Motor neuron (in vitro differentiated cells): ENCODE measurements at places on chromosomes 4 and X.

- ATAC-seq: peak; percentile 77
Observed at GRCh38 chr4:86934771-86935565, at the start of gene AFF1. Gene AFF1, plus strand, starts transcription at chr4:86935011. Its CDS starts 13,523 bp downstream, at chr4:86948534.

DNA sequence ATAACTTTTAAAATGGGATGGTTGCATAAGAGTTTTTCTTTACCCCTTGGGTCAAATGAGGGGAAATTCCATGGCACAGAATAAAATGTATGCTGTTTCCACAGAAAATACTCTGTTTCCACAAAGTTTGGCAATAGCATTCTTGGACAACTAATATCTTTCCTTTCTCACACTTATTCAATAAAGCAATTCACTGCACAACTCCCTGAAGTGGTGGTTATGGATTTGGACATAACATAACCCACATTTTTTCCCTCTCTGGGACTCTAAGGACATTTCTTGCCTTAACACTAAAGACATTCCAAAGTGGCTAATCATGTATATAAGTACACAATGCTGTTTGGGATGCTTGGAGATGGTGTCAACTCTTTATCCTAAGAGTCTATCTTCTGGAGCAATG, 51.7 kb upstream of the GPM6B start:
- no peak for ATAC-seq

DNA sequence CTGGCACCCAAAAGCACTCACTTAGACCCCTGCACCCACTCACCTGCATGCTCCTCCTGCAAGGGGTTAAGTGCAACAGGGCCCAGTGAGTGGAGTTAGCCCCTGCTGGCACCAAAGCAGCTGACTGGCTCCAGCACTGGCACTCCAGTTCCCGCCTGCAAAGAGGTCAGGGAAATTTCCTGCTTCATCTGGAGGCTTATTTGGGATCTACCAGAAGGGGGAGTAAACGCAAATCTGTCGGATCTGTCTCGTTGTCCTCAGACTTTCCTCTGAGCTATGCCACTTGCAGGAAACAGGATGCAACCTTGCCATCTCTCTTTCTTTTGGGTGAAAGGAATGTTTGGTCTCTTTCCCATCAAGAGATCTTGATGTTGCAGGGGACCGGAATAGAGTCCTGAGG, 435.6 kb downstream of the PCDH10 start:
- no peak for ATAC-seq

DNA sequence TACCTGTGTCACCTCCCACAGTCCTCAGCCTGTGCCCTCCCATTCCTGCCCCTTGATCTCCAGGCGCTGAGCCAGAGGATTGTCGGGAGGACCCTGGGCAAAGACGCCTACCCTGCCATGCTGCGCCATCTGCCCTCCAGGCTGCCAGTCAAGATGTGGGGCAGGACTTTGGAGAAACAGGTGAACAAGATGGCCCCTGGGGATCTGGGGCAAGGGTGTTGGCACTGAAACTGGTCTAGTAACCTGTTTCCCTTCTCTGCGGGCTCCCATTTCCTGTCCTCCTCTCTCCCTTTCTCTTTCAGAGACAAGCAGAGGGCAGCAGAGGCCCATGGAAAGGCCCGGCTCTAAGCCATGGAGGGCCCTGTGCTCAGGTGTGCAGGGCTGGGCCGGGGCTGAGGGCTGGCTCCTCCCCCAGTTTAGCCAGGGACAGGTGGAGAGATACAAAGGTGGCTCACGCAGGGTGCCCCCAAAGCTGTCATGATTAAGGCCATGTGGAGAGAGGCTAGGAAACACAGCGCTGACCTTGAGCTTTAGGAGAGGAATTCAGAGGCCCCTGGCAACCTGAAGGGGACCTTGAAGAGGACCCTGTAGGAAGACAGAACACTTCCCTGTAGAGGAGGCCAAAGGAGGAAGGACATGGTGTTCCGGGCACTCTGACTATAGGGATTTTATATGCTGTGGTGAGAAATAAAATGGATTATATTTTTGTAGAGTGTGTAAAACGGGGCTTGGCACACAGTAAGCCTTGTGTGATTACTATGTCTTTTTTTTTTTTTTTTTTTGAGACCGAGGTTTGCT, at the start of gene GLOD5:
Gene GLOD5, plus strand, starts transcription at position 74 of the 798 bp plus-strand sequence. Its CDS starts 44 bp downstream, at position 118.
- peak; percentile 52 for ATAC-seq

DNA sequence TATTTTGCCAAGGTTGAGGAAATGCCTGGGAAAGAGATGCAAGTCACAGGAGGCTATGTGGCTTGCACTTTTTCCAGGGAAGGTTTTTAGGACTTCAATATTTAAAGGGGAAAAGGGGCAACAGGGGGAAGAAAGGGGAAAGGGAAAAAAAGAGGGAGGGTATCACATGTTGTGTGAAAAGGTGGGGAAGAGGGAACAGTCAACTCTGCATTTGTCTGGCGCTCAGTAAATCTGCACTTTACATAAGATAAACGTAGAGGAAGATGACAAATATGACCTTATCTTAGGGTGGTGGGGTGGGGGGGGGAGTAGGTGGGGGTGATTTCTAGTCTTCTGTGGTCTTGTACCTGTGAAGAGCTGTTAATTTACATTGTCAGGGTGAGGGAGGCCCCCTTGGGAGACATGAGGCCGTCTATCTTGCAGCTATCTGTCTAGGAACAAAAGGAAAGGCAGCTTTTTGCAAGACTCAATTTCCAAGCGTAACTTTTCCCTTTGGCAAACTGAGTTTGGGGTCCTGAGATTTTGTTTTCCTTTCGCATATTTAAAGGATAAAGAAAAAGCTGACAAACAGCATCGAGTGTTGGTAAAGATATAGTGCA, 71.5 kb upstream of the UCP1 start:
- no peak for ATAC-seq

- ATAC-seq: peak; percentile 40
Observed at GRCh38 chr4:72809208-72809607, 240.2 kb upstream of the ADAMTS3 start.

DNA sequence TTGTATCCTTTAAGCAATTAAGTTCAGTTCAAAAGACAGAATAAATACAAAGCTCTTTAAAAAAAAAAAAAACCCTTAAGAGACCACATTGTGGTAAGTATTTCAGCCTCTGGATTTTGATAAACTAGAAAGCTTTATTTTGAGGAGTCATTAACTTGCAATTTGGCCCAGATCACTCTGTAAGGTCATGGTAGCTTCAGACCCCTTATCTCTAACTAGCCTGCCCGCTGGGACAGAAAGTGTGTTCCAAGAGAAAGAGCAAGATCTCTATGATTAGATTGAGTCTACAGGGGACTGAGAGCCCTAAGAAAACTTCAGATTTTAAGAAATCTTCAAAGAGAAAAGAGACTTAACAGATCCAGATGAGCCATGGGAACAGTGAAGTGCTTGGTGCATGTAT, 45.6 kb downstream of the GALNT7 start:
- ATAC-seq: no peak

GRCh38 chr4:81512757-81513501, 41.2 kb upstream of the RASGEF1B start:
- peak; percentile 93 for ATAC-seq

DNA sequence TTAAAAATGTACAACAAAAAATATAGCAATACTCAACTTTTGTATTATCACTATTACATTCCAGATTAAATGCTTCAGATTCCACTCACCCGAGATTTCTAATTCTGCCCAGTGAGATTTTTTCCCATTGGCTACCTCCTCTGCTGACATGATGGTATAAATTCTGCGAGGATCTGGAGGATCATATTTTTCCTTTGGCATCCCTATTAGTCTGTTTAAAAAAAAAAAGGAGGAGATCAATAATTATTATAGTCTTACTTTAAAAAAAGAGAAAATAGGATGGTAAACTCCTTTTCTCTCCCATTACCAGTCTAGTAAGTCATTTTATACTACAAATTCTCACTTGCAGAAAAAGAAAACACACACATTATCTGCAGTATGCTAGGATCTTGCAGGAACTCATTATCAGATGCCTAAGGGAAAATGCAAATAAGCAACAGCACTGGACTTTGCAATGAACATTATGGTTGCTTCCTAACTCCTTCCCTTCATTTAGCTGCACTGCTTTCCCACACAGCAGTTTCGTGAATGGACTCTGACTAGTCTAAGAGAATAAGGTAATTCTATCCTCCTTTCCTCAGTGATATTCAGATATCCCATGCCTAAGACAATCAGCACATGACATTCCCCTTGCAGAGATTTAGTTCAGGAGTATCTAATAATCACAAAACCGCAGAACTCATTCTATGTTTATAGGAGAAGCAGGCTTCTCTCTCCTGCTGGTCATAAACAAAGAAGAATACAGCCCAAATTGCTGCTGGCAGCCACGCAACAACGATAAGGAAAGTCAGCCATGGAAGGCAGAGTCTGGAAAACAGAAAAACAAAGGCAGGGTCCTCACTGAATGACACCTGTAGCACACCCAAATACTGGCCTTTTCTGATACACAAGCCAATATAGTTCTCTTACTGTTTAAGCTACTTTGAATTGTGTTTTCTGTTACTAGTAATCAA, 42.7 kb downstream of the CNOT6L start:
- ATAC-seq: no peak

DNA sequence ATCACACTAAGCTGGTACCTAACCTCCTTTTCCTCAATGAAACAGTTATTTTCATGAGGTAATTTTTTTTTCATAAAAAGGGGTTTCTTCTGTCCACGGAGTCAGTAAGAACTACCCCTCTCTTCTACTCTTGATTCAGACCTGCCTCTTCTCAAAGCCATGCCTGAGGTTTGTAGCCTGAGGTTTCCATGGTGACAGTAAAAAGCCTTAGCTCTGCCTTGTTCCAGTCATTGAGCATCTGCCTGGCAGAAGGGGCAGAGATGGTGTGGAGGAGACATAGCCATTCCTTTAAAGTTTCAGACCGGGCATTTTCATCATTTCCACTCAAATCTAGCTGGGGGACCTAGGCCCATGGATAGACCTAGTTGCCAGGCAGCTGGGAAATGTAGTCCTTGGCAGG, 135.5 kb downstream of the REPS2 start:
- ATAC-seq: no peak

- ATAC-seq: peak; percentile 70
Observed at GRCh38 chrX:40006106-40007017, 91.4 kb downstream of the BCOR start.

DNA sequence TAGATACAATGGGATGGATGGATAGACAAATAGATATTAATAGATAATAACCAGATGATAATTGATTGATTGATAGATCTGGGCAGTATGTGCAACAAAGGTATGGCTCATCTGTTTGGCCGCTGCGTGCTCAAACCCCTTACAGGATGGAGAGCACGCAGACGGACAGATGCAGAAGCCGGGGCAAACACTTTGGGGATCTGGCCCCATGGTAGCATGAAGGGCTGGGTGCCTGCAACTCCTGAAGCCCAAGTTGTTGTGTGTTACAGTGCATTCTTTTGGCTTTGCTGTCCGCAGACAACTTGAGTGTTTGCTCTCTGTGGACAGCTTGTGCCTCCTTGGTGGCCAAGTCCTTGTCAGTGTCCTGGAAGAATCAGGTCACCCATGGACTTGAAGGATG, 10.6 kb upstream of the DHRSX start:
- no peak for ATAC-seq

DNA sequence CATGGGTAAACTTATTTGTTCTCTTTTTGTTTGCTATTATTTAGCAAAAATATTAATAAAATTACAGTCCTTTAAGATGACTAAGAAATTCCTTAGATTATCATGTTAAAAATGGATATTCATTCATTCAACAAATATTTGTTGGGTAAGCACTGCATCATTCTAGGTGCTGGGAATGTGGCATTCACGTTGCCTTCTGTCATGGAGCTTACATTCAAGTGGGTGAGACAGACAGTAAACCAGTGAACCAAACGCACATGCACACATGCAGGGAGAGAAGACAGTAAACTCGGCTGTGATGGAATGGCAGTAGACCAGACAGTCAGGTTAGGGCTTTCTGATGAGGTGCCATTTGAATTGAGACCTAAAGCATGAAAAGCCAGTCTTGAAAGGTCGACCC, 91.8 kb downstream of the STOX2 start:
- ATAC-seq: no peak

DNA sequence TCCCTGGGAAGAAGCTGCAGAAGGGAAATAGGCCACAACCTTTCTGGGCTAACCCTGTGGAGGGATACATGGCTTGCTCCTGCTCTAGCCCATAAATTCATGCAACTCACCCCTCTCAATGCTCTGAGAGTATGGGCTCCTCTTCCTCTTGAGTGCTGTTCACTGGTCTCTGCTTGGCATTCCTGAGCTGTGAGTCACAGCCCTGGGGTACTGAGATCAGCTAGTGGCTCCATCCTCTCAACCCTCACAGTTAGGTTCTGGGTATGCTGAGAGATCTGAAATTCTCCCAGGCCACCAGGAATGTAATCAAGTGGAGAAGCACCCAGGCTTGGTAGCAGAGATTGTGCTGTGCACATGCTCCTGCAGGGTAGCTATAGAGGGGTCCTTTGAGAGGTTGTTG, 60.6 kb upstream of the SPANXN2 start:
- no peak for ATAC-seq

DNA sequence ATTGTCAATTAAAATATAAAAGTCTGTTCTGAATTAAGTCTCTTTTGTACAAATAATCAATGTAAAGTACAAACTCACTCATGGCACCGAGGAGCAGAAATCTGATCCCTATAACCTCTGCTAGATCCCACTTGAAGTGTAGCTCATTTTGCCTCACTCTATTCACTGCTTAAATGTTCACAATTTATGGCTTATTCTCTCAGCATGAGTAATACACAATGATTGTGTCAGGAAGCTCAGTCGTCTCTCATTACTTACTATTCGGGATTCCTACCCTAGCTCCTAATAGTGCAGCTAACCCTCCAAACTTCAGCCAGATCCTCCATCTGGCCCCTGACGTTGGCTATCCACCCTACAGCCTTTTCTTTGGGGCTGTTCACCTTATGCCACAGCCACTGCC, 4.7 kb upstream of the AMMECR1 start:
- ATAC-seq: no peak

DNA sequence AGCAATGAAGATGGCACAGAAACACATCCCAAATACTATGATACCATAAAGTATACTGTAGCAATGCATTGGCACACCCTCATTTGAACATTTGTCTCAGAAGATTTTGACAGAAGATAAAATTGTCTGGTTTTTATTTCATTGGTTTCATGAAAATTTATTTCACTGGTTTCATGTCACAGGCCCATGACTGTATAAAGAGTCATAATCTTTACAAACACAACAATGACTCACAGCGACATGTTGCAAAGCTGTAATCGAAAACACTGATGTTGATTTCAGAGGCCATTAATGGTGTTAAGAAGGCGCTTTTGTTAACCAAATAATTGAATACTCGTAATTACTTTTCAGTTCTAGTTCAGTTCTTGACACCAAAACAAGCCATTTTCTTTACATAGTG, 8.1 kb upstream of the DTHD1 start:
- ATAC-seq: no peak

DNA sequence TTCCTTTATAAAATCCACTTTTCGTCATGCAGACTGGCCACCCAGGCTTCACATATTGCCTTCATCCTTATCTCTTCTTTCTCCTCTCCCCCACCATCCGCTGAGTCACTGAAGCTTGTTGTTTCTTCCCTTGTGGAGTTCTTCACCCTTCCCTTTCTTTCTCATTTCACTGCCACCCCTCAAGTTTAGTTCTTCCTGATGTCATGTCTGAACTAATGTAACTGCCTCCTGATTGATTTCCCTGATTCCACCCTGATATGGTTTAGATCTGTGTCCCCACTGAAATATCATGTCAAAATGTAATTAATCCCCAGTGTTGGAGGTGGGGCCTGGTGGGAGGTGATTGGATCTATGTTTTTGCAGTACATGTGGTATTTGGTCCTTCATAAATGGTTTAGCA, 151.4 kb downstream of the CPEB2 start:
- no peak for ATAC-seq
